ENCODE measurements at places on chromosomes 11 and 22.

DNA sequence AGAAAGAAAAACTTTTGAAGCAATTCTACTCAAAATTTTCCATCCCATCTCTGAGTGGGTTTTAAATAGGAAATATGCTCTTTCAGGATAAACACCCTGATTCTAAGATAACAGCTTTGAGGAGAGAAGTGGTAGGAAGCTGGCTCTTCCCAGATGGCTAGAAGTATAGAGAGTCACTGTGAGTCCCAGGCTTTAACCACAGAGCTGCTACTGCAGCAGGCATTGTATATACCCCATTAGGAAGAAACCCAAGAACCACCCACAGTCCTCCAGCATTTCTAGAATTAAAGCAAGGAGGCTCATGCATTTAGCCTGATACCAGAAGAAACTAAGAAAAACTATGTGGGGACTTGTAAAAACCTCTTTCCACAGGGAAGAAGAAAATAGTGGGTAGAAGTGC is 1405.6 kb upstream of the TENM4 start:
- DNase-seq, result no peak

DNA sequence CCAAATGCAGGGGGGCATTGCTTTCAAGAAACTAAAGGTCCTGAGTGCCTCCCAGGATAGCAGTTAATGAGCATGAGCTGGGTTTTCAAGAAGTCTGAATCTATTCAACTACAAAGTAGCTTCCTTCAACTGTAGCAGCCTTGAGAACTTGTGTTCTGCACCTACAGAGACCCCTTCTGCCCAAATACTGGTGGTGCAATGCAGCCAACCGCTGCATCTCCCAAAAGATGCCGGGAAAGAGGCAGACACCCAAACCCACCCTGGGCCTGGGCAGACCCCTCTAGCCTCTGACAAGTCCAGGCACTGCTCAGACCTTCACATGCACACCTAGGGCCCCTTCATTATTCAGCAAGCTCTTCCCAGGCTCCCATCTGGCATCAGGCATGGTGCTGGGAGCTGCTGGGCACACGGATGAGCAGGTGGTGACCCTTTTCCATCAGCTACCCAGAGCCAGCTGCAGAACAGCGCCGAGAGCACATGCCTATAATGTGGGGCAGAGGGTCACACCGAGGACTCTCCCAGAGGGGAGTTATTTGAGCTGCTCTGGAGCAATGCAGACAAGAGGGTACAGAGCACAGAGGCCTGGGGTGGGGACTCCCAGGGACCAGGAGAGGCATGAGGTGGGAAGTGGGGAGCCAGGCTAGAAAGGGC is 44.9 kb upstream of the ETS1 start:
- peak; percentile 52 for DNase-seq

GRCh38 chr11:80383655-80384054 is 942.8 kb upstream of the TENM4 start:
- no peak for DNase-seq

- peak; percentile 18 for DNase-seq
These were observed 1.2 kb downstream of the TOB2 start for GRCh38 chr22:41445129-41446056.

DNA sequence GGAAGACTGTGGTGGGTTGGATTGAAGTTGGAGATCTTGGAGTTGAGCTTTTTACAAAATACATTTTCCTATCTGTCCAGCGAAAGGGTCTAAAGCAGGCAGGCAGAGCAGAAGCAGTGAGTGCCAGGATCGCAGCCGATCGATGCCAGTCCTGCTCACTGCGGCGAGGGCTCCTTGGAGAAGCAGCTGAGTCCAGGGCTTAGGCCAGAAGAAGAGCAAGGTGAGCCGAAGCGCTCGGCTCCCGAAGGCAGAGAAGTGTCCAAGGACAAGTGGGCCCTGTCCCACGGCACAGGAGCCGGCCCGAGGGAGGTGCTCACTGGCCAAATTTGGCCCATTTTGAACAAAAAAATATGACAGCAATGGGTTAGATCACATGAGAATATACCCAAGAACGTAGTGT is 637.8 kb downstream of the BRD1 start:
- DNase-seq, result no peak

- DNase-seq, result no peak
These were observed 15.2 kb upstream of the OR52K2 start for GRCh38 chr11:4433856-4434255.

DNA sequence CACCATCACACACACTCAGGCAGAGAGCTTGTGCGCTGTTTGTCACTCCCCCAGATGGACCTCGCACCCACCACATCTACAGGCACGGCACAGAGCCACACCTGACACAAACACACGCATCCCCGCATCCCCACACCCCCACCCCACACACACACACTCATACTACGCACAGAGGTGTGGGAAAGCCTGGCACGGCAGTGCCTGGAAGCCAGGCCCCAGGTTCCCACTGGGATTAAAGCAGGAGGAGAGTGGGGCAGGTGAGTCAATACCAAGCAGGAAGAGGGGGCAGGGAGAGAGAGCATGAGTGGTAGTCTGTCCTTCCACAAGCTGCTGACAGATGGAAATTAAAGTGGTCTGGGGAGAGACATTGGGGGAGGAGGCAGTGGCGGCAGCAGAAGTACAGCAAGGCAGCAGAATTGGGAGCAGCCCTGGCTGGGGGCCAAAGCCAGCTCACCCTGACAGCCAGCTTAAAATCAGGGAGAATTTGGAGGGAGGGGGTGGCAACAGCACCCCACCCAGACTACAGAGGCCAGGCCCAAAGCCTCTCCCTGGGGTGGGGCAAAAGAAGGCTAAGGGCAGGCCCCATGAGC is 20.7 kb downstream of the TNKS1BP1 start:
- DNase-seq, result no peak

DNA sequence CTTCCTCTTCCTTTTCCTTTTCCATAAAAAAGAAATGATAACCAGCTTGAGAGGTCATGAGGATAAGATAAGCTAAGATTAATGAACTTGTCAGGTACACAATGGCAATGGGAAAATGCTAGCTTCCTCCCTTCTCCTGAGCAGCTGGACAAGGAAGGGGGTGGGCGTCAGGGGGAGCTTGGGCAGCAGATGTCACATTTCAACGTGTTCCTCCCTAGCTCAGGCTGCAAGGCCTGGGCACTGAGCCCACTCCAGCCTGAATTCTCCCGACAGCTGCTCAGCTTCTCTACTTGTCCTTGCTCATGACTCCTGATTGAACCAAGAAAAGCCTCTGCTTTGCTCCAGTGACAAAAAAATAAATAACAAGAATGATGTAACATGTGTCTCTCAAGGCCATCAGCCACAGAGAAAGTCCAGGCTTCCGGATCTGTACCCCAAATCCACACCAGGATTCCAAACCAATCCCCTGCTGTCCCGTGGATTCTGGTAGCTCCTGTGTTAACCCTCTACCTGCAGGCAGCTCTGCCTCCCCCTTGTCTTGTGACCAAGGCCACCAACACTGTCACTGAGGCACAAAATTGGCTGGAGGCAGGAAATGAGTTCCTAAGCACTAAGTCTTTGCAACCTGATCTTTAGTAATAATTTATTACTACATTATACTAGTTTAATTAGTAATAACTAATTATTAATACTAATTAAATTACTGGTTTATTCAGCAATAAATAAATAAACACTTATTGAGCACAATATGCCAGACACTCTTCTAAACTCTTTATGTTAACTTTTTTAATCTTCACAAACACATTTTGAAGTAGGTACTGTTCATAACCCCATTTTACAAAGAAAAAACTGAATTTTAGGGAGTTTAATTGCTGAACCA is 146.5 kb downstream of the CCDC34 start:
- no peak for DNase-seq

GRCh38 chr11:112355726-112356125 is 95.1 kb upstream of the PLET1 start:
- no peak for DNase-seq

DNA sequence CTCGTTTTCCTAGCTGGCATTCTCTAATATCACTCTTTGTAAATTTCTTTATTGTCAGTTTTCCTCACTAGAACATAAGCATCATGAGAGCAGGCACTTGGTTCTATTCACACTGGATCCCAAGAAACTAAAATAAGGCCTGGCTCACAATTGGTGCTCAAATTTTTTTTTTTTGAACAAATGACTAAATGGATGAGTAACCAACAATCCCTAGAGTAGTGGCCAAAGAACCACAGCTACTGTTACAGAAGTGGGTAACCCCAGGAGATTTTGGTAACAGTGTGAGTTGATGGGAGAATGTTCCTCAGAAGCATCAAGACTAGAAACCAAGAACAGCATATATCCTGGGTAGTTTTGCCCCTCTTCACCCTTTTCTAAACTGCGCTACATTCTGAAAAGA is 572.6 kb downstream of the INSC start:
- DNase-seq, result no peak

DNA sequence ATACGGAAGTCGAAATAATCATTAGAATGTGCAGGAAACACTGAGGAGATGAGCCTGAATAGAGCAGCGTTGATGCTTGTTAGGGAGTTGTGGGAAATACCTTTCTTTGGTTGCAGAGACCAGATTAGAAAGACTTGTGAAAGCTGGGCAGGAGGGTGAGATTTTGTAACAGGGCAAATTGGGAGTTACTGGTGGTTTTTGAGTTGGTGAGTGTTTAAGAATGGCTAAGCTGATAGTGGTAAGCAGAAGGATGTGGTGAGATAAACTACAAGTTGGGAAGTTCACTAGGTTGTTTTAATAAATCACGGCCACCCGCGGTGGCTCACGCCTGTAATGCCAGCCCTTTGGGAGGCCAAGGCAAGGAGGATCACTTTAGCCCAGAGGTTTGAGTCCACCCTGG is 34.4 kb downstream of the MCAM start:
- no peak for DNase-seq

DNA sequence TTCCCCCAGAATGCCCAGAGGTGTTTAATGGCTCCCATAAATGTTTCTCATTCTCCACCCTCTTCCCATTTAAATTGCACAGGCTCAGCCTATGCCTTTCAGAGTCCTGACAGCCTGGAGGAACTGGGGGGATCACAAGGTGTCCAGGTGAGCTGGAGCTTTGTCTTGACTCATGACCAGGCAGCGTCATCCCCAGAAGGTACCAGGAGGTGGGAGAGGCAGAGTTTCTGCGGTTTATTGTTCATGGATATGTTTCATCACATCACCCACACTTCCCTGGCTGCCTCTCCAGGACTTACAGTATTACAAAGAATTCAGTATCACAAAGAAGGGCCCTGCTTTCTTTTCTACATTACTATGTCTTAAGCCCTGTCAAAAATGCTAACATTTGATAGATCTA is 103.2 kb upstream of the GALNT18 start:
- DNase-seq, result no peak

- DNase-seq, result no peak
These were observed 123.4 kb upstream of the ARHGAP42 start for GRCh38 chr11:100563541-100564280.

DNA sequence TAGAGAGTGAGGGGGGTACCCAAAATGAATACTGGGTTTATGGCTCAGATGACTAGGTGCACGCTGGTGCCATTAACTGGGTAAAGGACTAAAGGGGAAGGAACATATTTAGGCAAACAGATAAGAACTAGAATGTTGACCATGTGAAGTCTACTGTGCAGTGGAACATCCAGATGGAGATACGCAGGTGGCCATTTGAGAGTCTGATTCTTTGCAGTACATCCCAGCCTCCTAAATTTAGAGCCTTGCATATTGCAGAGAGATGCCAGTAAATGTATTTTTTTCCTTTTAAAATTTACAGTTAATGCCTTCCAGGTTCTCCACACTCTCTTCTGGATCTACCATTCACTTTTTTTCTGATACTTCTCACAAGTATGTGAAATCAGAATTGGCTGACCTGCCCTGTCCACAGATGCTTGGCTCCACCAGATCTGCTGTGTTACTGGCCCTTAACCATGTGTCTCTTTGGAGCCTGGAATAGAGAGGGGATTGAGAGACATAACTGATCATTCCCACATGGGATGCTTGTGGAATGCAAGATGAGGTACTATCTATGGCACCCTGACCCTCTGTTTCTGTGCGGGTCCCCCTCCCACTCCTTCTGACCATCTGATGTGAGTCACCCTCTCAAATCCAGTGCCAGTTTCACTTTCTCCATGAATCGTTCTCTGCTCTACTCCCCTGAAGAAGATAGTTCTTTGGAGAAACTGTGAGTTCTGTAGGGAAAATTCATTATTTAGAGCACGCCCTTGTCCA is 77.0 kb upstream of the NCAM1 start:
- DNase-seq, result no peak

- DNase-seq, result no peak
These were observed 148.2 kb downstream of the TBC1D22A start for GRCh38 chr22:46910624-46911023.
